ENCODE measurements at places on chromosomes 11 and 22.

GRCh38 chr11:26741036-26741435 lies 19.2 kb upstream of the SLC5A12 start:
- DNase-seq, result no peak

GRCh38 chr11:73750228-73750627 lies 10.6 kb downstream of the RAB6A start:
- no peak for DNase-seq

DNA sequence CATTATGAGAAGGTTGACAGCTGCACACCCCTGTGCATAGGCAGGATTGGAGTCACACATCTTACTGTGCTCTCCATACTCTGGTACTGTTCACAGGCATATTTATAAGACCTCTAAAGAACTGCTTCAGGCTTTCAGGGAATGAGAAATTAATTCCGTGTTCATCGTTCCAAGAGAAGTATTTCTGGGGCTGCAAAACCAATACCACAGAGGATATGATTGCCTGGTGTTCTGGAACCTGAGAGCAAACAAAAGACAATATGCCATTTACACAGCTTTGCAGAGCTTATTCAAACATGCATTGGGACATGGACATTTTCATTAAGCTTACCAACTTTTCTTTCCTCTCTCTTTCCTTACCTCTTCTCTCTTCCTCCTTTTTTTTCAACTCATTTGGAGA lies 388.7 kb downstream of the NTM start:
- no peak for DNase-seq

- no peak for DNase-seq
These were observed 278.4 kb upstream of the PDGFD start for GRCh38 chr11:104442321-104442720.

GRCh38 chr11:36459046-36459445 lies 51.0 kb downstream of the TRAF6 start:
- DNase-seq, result no peak

GRCh38 chr22:43833286-43834240 lies 21.5 kb upstream of the EFCAB6 start:
- no peak for DNase-seq

- DNase-seq, result no peak
These were observed 8.2 kb downstream of the TRPM5 start for GRCh38 chr11:2436013-2436520.

DNA sequence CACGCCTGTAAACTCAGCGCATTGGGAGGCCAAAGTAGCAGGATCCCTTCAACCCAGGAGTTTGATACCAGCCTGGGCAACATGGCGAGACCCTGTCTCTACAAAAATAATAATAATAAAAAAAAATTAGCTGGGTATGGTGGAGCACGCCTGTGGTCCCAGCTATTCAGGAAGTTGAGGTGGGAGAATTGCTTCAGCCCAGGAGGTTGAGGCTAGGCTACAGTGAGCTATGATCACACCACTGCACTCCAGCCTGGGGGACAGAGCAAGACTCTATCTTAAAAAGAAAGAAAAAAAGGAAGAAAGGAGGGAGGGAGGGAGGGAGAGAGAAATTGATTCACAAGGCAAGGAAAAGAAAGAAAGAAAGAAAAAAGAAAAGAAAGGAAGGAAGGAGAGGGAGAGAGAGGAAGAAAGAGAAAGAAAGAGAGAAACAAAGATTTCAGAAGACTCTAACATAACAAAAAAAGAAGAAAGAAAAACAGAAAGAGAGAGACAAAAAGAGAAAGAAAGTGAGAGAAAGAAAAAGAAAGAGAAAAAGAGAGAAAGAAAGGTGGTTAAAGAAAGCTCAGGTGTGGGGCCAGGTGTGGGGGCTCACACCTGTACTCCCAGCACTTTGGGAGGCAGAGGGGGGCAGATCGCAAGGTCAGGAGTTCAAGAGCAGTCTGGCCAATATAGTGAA lies 37.3 kb upstream of the MYH9 start:
- no peak for DNase-seq

DNA sequence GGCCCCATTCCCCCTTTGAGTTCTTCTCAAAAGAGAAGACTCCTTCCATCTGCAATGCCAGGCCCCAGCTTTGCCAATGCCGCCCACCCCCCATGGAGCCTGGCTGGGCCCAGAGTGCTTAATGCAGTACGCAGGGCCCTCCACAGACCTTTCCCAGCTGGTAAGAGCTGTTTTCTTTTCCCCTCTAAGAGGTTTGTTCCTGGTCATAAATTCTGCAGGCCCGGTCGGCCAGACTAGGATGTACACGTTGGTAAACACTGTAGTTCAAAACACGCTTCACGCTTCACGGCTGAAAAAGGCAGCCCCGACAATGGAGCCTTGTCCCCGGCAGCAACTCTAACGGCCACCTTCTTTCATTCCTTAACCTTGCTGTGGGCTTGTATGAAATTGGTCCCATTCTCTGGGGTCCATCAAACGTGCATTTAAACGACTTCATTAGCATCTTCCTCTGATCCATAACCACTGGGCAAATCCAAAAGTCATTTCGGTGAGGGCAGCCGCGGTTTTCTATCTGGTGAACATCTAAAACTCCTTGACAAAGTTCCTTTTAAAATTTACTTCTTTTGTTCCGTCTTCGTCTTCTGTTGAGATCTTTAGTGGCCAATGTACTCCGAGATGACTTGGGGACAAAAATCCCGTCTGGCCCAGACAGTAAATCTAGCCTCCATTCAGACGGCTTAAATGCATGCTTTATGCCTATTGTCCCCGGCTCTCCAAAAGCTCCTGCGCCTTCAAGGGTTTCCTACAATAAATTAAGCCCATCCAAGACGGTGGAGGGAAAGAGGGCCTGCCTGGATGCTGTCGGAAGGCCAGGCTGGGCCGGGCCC lies 60.0 kb upstream of the MYEOV start:
- DNase-seq, result no peak

- DNase-seq, result no peak
These were observed 5.7 kb downstream of the CTSD start for GRCh38 chr11:1757861-1758610.

GRCh38 chr11:7448201-7448600 lies 37.1 kb upstream of the OLFML1 start:
- DNase-seq, result no peak

DNA sequence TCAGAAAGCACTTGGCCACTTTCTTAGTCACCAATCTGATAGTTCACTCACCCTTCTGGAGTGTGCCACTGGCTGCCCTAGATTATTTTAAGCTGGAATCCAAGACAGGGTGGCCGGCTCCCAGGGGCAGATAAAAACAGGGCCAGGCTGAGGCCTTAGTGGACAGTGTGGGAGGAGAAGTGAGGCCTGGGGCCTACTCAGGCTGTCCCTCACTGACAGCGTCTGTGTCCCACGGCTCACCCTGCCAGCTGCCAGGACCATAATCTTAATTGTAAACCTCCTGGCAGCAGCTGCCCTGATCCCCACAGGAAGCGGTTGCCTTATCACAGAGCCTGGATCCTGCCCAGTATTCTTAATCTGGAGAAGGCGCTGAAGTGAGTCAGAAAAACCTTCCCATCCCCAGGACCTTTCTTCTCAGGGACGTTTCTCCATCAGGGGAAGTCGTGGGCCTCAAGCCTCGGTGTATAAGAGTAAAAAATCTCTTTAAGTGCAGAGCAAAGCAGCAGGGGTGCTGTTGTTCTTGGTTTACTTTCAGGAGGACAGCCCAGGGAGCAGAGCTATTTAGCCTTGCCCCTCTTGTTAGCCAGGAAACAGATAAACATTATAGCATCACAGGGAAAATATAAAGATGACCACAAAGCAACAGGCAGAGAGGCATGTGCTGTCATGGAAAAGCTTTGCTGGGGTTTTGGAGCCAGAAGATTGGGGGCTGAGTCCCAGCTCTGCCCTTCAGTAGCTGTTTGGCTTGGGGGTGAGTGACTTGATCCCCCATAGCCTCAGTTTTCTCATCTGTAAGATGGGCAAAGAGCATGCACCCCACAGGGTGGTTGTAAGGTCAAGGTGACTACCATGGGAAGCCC lies 39.6 kb downstream of the TSPAN18 start:
- DNase-seq, result peak; percentile 85

GRCh38 chr11:115290893-115291292 lies 213.3 kb downstream of the CADM1 start:
- no peak for DNase-seq

- DNase-seq, result peak; percentile 56
These were observed 21.5 kb downstream of the CYTH4 start for GRCh38 chr22:37303821-37304274.

- DNase-seq, result no peak
These were observed 296.5 kb downstream of the KIRREL3 start for GRCh38 chr11:126704096-126704495.

- DNase-seq, result peak; percentile 83
These were observed 1.3 kb upstream of the ZBTB16 start for GRCh38 chr11:114058026-114058706.

- DNase-seq, result no peak
These were observed 3.6 kb downstream of the SEPTIN5 start for GRCh38 chr22:19717691-19718455.

GRCh38 chr11:8106679-8107078 lies 25.7 kb downstream of the TUB start:
- no peak for DNase-seq

- DNase-seq, result no peak
These were observed 25.6 kb upstream of the COMT start for GRCh38 chr22:19916006-19916405.

DNA sequence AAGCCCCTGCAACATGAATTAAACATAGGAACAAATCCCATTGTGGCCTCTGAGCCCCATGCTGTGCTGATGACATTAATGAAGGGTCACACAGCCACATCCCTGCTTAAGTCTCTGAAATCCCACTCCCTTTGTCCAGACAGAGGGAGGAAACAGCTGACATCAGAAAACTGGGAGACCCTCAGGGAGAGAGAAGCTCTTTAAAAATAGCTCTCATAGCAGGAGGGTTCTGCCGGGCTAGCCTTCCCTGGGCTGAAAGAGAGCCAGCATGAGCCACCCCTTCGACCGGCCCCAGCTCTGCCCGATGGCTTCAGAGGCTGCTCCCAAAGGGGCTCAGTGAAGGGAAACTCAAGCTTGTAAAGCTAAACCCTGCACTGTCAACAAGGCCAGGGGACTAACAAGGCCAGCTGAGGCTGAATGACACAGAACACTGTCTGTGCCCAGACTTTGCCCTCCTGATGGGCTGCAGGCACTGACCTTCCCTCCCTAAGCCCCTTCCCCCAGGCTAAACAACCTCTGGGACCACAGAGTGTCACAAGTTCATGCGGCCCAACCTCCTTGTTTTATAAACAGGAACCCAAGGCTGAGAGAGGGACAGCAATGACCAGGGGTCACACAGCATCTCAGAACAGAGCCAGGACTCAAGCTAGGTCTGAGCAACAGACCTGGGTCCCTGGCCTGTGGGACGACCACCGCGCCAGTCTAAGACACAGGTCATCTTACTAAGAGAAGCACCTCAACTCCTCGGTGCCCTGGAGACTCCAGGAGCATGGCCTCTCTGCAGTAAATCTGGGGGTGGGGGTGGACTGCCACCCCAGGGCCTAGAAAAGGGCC lies 163.8 kb downstream of the CHST1 start:
- peak; percentile 48 for DNase-seq

GRCh38 chr22:29647954-29648737 lies 44.7 kb downstream of the NF2 start:
- DNase-seq, result no peak

DNA sequence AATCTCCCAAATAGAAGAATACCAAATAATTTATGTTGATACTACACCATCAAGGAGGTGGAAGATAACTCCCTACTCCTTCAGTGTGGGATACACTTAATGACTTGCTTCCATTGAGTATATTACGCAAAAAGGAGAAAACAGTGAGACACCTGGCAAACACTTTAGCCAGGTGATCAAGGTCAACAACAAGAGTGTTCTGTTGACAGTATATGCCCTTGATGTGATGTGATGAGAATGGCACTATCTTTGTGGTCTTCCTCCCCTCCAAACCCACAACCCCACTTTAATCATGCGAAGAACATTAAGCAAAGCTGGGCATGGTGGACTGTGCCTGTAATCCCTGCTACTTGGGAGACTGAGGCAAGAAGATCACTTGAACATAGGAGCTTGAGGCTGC lies 26.0 kb downstream of the MAPK1 start:
- no peak for DNase-seq

- no peak for DNase-seq
These were observed 49.8 kb downstream of the APIP start for GRCh38 chr11:34866375-34866774.

DNA sequence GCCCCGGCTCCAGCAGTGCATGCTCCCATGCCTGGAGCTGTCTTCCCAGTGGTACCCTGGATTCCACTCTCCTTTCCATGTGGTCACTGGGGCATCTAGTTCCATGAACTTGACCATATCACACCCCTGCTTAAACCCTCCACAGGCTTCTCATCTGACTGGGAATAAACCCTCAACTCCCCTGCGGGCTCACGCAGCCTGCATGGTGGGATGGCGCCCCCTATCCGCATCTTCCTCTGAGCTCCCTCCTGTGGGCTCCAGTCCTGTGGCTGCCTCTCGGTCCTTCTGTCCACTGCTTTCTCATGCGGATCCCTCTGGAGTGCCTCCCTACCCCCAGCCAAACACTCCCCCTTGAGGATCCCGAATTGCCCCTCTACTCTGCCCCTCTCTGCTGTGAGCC lies 41.4 kb upstream of the TTLL12 start:
- no peak for DNase-seq

DNA sequence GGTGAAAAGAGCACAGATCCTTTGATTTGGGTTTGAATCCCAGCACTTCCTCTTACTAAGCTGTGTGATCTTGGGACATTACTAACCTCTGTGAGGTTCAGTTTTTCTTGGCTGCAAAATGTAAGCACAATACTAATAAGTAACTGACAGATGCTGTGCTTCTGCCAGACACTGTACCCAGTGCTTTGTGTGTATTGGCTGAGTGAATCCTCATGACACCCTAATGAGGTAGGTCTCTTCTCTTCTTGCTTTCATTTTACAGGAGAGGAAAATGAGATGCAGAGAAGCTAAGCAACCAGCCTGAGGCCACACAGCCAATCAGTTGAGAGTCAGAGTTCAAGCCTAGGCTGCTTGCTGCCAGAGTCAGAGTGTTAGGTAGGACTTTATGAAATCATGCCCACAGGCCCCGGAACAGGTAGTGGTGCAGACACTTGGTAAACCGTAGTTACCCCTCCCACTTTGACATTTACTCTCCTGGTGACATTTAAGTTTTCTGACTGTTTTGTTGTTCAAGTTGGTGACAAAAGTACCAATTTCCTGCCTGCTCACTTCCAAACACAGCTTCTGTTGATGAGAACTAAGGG lies 21.2 kb downstream of the PTPRJ start:
- DNase-seq, result no peak

- DNase-seq, result no peak
These were observed 53.1 kb upstream of the THY1 start for GRCh38 chr11:119476038-119476437.

DNA sequence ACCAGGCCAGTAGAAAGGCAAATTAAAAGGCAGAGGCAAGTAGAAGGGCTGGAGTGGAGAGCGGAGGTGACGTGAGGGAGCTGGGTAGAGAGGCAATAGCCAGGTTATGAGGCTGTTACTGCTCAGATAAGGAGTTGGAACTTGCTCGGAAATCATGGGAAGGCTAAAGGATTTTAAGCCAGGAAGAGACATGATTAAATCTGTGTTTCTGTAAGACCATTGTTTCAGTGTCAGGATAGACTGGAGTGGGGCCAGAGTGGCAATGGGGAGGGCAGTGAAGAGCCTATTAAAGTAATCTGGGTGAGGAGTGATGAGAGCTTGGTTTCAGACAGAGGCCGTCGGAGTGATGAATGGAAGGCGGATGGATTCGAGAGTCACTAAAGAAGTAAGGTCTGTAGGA lies 39.0 kb downstream of the GRAMD1B start:
- no peak for DNase-seq

- DNase-seq, result no peak
These were observed 43.4 kb upstream of the COMT start for GRCh38 chr22:19898145-19898544.
